Aorta (tissue), 5 donors: ENCODE measurements at places on chromosomes 5 and 9. TPM values are rescaled to one million over a fixed set of nuclear protein-coding genes. Genes with fewer than 3 reads are reported as not detected.

DNA sequence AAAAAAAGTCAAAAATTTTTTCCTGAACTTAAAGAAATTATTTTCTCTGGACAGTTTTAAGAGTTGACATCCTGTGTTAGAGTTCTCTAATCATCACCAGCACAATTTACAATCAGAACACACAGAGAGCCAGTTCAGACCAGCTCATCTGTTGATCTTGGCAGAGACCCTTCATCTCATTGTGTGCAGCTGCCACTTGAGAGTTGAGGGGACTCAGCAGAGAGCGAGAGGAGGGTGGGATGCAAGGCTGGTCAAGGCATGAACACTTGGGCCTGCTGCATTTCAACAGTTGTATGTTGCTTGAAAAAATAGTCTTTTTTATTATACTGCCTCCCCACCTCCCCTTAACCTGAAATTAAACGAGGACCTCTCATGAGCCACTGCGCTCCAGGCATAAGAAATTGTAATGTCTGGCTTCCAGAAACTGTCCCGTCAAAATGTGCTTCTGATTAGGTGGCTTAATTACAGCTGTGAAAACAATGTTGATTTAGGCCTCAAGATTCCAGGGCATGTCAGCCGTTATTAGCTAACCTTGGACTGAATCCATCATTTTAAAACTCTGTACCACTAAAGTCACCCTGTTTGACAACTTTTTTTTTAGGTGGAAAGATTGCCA lies 383.6 kb downstream of the CCDC171 start:
- peak; percentile 40 for DNase-seq
- H3K4me1 ChIP-seq, result no peaks in the 10 kb centered on the region
- no peaks in the 10 kb centered on the region for H3K36me3 ChIP-seq
- H3K4me3 ChIP-seq, result no peak overlapping the region
- H3K27me3 ChIP-seq, result no peaks in the 10 kb centered on the region

DNA sequence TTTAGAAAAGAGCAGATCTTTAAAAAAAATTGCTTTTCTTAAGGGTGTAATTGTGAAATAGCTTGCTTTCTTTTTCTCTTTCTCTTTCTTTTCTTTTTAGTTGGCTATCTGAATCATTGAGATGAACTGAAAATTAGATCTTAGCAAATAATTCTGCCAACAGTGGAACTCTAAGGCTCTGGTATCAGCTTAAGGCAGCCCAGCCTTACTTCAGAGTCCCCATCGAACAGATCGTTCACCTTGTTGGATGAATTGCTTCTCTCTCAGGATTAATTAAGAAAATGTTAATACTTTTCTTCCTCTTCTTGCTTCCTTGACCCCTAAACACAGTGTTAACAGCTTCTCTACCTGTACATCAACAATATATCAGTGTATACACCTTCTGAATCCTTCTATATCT lies 92.1 kb downstream of the ZCCHC7 start:
- no peak for DNase-seq
- H3K27me3 ChIP-seq, result no peaks in the 10 kb centered on the region
- H3K36me3 ChIP-seq, result no peaks in the 10 kb centered on the region
- H3K27ac ChIP-seq, result no peak overlapping the region
- no peak overlapping the region for H3K4me3 ChIP-seq

GRCh38 chr5:154087260-154087659 lies 48.5 kb downstream of the MFAP3 start:
- no peak for DNase-seq

DNA sequence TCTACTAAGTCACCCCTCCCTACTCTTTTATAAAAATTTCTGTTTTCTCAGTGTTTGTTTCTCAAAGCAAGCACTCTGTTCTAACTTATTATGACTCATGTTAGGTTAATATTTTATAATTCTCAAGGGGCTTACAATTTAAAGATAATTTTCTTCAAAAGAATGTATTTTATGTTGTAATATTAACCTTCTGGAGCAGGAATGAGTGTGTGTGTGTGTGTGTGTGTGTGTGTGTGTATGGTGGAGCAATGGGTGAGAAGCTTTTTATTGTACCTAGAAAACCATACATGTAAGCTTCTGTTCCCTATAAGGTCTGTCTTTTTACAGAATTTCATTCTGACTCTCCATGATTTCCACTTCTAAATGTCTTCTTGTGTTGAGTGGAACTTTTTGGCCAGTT lies 63.0 kb downstream of the PBX3 start:
- DNase-seq, result no peak
- no peak overlapping the region for H3K27ac ChIP-seq
- H3K27me3 ChIP-seq, result no peaks in the 10 kb centered on the region

The GLDC gene
- 1.4 TPM for total RNA-seq

DNA sequence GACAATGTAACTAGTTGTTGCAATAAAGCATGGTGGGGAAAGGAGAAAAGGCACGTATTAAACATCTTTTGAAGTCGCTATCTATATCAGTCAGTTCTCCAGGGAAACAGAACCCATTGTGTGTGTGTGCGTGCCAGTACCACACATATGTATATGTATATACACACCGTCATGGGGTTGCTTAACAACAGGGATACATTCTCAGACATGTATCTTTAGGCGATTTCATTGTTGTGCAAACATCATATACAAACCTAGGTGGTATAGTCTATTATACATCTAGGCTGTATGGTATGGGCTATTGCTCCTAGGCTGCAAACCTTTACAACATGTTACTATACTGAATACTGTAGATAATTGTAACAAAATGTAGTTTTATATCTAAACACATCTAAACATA lies 2.3 kb downstream of the CDKN2B-AS1 start:
- H3K36me3 ChIP-seq, result no peaks in the 10 kb centered on the region
- no peak overlapping the region for H3K27ac ChIP-seq
- no peak for DNase-seq
- no peak overlapping the region for H3K4me3 ChIP-seq
- no peaks in the 10 kb centered on the region for H3K27me3 ChIP-seq

- H3K36me3 ChIP-seq, result peaks cover 4% of the 10 kb centered on the region
- no peaks in the 10 kb centered on the region for H3K4me1 ChIP-seq
- no peak for DNase-seq
- H3K4me3 ChIP-seq, result no peak overlapping the region
Observed at GRCh38 chr5:156339139-156339841, 12.3 kb downstream of the SGCD start.

The SLCO4C1 gene
- 1.6 TPM for total RNA-seq

The FABP6 gene
- not detected for total RNA-seq

The AGTPBP1 gene
- 32.7 TPM for total RNA-seq

GRCh38 chr9:136346927-136347465 lies 16.5 kb downstream of the DNLZ start:
- H3K4me1 ChIP-seq, result no peaks in the 10 kb centered on the region
- H3K36me3 ChIP-seq, result no peaks in the 10 kb centered on the region
- no peak overlapping the region for H3K27ac ChIP-seq
- no peaks in the 10 kb centered on the region for H3K27me3 ChIP-seq
- no peak for DNase-seq

The ANKRD31 gene
- total RNA-seq, result 0.16 TPM

GRCh38 chr9:72588336-72588735 lies 66.9 kb downstream of the TMC1 start:
- H3K27me3 ChIP-seq, result no peaks in the 10 kb centered on the region
- H3K4me1 ChIP-seq, result no peaks in the 10 kb centered on the region
- H3K36me3 ChIP-seq, result no peaks in the 10 kb centered on the region
- H3K4me3 ChIP-seq, result no peak overlapping the region
- no peak overlapping the region for H3K27ac ChIP-seq

GRCh38 chr9:135704483-135704882 lies 2.5 kb downstream of the KCNT1 start:
- no peak overlapping the region for H3K27ac ChIP-seq
- no peaks in the 10 kb centered on the region for H3K4me1 ChIP-seq
- no peak for DNase-seq
- H3K4me3 ChIP-seq, result no peak overlapping the region

DNA sequence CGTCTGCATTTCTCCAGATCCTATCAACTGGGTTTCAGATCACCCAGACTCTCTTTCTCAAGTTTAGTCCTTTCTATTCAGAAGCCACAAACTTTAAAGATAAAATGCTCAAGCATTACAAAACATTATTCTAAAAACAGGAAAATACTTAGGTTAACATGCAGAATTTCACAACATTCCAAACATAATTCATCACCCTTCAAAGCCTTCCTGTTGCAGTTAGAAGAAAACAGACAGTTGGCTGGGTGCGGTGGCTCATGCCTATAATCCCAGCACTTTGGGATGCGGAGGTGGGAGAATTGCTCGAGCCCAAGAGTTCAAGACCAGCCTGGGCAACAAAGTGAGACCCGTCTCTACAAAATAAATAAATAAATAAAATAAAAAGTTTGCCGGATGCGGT lies 7.7 kb upstream of the OCLN start:
- no peaks in the 10 kb centered on the region for H3K27me3 ChIP-seq
- no peaks in the 10 kb centered on the region for H3K4me1 ChIP-seq
- DNase-seq, result no peak
- no peaks in the 10 kb centered on the region for H3K36me3 ChIP-seq
- no peak overlapping the region for H3K4me3 ChIP-seq

DNA sequence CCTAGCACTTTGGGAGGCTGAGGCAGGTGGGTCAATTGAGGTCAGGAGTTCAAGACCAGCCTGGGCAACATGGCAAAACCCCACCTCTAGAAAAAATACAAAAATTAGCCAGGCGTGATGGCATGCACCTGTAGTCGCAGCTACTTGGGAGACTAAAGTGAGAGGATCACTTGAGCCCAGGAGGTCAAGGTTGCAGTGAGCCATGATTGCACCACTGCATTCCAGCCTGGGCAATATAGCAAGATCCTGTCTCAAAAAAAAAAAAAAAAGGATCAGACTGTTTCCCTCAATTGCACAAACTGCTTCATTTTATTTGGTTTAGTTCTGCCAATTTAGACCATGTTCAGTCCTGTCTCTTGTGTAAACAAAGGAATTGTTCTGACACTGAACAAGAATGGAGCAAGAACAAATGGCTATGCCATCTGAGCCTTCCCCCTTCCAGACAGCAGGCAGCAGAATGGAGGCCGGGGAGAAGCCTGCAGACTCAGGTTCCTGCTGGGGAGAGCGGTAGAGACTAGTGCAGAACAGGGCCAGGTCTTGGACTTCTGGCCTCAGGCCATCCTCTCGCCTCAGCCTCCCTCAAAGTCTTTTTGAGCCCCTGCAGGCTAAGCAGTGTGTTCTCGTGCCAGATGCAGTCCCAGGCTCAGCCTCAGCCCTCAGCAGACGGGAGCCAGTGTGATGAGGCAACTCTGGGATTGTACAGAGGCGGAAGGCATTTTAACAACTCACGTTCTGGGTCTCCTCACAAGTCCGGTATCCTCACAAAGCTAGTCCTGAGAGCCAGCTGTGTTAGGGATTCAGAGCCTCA lies 18.2 kb downstream of the HNRNPH1 start:
- peaks cover 13% of the 10 kb centered on the region for H3K36me3 ChIP-seq
- no peaks in the 10 kb centered on the region for H3K4me1 ChIP-seq
- H3K27ac ChIP-seq, result peak overlapping the region; percentile 26
- no peaks in the 10 kb centered on the region for H3K27me3 ChIP-seq
- no peak overlapping the region for H3K4me3 ChIP-seq
- no peak for DNase-seq

The TNFSF15 gene
- total RNA-seq, result 0.29 TPM

DNA sequence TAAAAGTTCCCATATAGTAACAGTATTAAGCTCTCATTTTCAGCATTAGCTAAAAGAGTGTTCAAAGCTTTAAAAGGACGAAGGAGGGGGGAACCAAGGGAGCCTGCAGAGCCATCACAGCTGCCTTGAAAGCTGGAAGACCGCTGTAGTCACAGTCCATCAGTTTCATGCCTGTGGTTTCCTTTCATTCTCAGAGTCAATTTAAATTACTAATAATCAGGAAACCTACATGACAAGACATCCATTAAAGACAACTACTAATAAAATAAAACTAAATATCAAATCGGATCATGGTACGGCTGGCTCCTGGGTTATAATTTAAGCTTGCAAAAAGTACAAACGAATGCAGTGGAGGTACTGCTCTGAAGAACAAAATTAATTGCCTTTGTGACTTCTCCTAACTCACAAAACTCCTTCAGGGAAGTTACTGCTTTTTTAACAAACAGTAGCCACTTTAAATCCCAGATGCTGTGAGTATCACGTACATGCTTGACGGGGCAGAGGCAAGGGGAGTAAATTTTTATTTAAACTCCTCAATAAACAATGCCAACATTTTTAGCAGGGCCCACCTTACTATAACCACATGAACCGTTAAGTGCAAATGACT lies 213.5 kb downstream of the DENND1A start:
- no peaks in the 10 kb centered on the region for H3K4me1 ChIP-seq
- no peak for DNase-seq
- H3K27ac ChIP-seq, result no peak overlapping the region
- no peaks in the 10 kb centered on the region for H3K36me3 ChIP-seq
- H3K4me3 ChIP-seq, result no peak overlapping the region
- H3K27me3 ChIP-seq, result no peaks in the 10 kb centered on the region

The STKLD1 gene
- total RNA-seq, result not detected

- H3K27ac ChIP-seq, result no peak overlapping the region
- no peaks in the 10 kb centered on the region for H3K27me3 ChIP-seq
- H3K4me3 ChIP-seq, result no peak overlapping the region
Observed at GRCh38 chr9:89367726-89368437, 49.6 kb downstream of the SECISBP2 start.

- H3K27me3 ChIP-seq, result no peaks in the 10 kb centered on the region
- H3K27ac ChIP-seq, result no peak overlapping the region
- H3K4me1 ChIP-seq, result no peaks in the 10 kb centered on the region
- no peak overlapping the region for H3K4me3 ChIP-seq
Observed at GRCh38 chr5:53069626-53070025, 39.9 kb downstream of the MOCS2 start.

The HEMGN gene
- total RNA-seq, result 0.93 TPM

- no peak overlapping the region for H3K4me3 ChIP-seq
- no peak overlapping the region for H3K27ac ChIP-seq
- H3K27me3 ChIP-seq, result no peaks in the 10 kb centered on the region
- H3K4me1 ChIP-seq, result peaks cover 3% of the 10 kb centered on the region
Observed at GRCh38 chr5:34891981-34892380, 23.3 kb downstream of the RAD1 start.

DNA sequence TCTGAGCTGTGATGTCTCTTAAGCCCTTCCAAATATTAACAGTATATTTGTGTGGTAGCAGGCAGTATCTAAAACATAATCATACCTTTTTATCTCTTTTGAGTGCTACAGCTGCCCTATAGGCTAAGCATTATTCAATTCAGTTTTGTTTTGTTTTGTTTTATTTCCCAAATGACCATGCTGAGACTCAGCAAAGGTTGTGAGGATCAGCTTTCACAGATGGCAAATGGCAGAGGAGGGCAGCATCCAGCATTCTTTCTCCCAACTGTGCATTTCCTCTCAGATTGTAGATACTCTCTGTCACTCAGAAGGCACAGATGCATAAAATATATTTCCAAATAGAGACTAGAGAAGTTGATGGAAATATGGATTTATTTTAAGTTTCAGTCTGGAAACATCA lies 90.7 kb downstream of the DAPK1 start:
- no peak overlapping the region for H3K4me3 ChIP-seq
- H3K27me3 ChIP-seq, result no peaks in the 10 kb centered on the region
- H3K27ac ChIP-seq, result no peak overlapping the region
- no peaks in the 10 kb centered on the region for H3K4me1 ChIP-seq

DNA sequence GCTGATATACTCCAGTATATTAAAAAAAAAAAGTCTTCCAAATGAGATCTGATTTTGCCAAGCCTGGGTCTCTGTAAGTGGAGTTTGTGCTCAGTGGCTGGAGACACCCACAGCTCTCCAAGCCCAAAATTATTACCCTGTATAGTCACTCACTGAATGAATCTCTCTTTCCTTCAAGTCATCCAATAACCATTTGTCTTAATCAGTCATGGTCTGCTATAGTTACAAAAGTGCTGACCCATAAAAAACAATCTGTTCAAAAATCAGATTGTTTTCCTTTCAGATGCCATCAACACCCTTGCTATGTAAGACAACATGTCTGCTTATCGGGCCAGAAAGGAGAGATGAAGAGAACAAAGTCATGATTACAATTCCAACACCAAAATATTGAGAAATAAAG lies 159.4 kb upstream of the FST start:
- DNase-seq, result no peak
- H3K4me1 ChIP-seq, result peaks cover under 1% of the 10 kb centered on the region
- no peaks in the 10 kb centered on the region for H3K36me3 ChIP-seq
- no peak overlapping the region for H3K4me3 ChIP-seq
- H3K27me3 ChIP-seq, result no peaks in the 10 kb centered on the region
